ENCODE measurements at places on chromosomes 2 and 18.

DNA sequence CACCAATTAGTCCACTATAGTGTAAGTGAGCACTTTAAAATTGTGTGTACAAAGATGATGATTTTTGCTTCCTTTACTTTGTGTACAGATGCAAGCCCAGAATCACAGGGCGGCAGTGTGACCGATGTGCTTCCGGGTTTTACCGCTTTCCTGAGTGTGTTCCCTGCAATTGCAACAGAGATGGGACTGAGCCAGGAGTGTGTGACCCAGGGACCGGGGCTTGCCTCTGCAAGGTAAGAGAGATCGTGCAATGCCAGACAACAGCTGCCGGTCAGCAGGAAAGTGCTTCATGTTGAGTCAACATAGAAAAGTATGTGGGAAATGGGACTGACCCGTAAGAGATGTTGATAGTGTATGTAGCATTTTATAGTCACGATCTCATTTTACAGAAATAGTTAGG lies 156.8 kb upstream of the TTC39C start:
- DNase-seq = no peak

DNA sequence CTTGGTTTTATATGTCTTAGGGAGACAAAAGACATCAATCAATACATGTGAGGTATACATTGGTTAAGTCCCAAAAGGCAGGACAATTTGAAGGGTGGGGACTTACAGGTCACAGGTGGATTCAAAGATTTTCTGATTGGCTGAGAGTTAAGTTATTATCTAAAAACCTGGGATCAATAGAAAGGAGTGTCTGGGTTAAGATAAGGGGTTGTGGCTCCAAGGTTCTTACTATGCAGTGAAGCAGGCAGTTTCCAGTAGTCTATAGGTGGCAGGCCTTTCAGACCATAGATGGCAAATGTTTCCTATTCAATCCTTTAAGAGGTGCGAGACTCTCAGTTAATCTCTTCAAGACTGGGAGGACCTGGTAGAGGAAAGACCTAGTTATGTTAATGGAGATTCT lies 42.1 kb upstream of the NEB start:
- no peak for DNase-seq

DNA sequence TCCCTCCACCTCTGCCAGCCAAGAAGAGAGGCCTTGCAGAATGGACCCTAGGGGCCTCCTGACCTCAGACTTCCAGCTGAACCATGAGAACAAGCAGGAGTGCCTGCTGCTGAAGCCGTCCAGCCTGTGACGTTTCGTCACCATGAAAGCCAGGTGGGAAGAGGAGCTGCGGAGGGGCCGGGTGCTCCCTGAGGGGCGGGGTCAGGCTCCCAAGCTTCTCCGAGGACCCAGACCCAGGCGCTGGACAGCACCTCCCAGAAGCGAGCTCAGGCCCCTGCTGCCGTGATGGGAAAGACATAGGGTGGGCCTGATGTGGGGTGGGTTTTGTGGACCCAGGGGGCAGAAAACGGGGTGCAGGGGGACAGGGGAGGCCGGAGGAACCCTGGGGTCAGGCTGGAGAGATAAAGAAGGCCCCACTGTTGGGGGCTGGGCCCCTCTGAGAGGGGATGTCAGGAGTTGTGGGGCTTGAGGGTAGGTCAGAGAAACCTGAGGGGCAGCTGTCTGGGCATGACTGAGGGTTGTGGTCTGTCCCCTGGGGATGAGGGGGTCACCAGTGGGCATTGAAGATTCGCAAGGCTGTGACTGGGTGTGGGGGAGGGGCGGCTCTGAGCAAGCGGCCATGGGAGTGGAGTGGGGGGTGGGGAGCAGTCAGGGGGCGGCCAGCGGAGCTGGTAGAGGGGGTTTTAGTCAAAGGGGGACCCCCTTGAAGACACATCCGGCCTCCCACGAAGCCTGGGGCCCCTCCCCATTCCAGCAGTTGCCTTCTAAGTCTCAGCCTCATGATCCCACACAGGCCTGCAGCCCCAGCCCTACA lies 73.4 kb upstream of the ODC1 start:
- DNase-seq = no peak

DNA sequence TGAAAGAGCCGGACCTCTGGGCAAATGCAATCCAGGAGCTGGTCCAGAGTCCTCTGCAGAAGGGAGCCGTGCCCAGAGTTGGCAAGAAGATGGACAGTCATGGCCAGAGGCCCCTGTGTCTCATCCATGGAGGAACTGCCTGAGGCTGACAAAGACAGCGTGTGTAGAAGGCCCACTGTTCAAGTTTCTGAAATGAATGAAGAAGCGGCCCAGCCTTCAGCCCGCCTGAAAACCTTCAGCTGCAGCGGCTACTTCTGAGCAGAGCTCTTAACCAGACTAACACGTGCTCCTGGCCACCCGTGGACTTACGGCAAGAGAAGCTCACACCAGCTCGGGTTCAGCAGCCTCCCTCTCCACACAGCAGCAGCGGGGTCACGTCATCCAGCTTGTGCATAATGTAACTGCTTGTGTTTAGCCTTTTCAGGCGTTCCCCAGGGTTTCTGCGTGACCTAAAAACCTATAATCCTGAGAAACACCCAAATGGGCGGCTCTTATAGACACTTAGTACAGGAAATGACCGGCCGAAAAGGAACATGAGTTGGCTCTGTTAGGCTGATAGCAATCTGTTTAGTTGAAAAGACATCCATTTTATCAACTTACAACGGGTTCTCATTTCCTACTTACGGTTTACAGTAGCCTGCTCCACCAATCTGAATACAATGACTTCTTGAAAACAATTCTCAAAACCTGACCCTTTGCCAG lies at the start of gene FAM124B:
FAM124B (minus strand) TSS at position 467 of the 702 bp plus-strand sequence; CDS start at position 128, 339 bp downstream.
- peak; percentile 16 for DNase-seq

GRCh38 chr2:17901246-17901645 lies 22.8 kb downstream of the KCNS3 start:
- no peak for DNase-seq

- DNase-seq = no peak
Measured at GRCh38 chr2:68612765-68613519, 30.4 kb upstream of the PROKR1 start.

GRCh38 chr2:197237291-197238042 lies 73.1 kb downstream of the ANKRD44 start:
- no peak for DNase-seq

DNA sequence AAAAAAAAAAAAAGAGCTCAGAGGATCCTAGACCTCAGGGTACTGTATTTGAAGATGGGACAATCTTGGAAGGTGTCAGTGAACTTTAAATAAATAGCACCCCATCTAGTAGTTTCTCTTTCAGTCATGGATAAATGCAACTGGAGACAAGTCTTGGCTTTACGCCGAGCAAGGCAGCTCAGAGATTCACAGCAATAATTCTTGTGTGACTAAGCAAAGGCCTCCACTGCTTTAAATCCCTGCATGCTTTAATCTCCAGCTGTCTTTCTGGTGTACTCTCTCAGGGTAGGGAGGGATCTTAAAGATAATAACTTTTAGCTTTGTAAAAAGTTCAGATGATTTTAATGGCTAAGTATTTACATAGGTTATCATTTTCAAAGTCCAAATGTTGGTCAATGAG lies 36.3 kb downstream of the NRXN1 start:
- DNase-seq = no peak

- no peak for DNase-seq
Measured at GRCh38 chr18:63487676-63488075, 10.9 kb downstream of the SERPINB5 start.

- no peak for DNase-seq
Measured at GRCh38 chr2:227890495-227891079, 19.2 kb downstream of the DAW1 start.

DNA sequence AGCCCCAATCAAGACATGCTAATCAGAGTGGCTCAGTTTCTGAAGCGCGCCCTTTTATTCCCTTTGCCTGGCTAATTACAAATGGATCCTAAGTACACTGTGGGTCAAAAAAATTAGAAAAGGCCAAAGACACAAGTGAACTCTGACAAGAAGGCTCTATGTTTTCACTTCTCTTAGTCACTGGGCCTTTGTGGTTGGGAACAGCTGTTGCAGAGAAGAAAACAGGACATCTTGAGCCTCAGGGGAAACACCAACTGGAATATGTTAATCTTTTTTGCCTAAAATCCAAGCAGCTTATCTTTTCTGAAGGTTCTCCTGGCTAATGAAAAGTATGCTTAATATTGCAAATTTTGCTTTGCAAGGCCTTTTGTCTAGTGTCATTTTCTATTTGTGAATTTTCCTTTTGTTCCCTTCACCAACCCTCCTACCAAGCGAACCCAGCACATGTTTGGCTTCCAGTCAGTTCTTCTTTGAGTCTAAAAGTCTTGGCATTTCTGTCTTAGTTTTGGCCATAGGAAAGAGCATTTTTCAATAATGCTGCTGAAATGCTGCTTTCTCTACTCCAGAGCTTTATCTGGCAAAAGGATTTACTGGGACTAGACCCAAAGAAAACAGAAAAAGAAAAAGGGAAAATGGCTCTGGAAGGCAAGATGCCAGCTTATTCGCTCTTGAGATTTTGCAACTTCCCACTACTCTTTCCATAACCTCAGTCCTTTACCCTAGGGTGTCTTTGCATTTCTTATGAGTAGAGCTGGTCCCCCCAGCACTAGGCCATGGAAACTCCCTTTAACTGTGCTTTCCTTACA lies 440.2 kb upstream of the ST6GAL2 start:
- DNase-seq = no peak

GRCh38 chr2:232981356-232981755 lies 31.7 kb downstream of the NGEF start:
- DNase-seq = no peak

- no peak for DNase-seq
Measured at GRCh38 chr2:17765398-17765797, 11.5 kb downstream of the GEN1 start.

- DNase-seq = no peak
Measured at GRCh38 chr2:40281021-40281940, 170.6 kb downstream of the SLC8A1 start.

- DNase-seq = no peak
Measured at GRCh38 chr18:41939326-41939725, 15.7 kb upstream of the PIK3C3 start.

- no peak for DNase-seq
Measured at GRCh38 chr2:121321476-121321875, 36.5 kb upstream of the TFCP2L1 start.

GRCh38 chr18:42068030-42068429 lies 113.0 kb downstream of the PIK3C3 start:
- DNase-seq = no peak

GRCh38 chr2:197838036-197838435 lies 33.6 kb downstream of the PLCL1 start:
- no peak for DNase-seq

GRCh38 chr18:69444221-69444620 lies 43.5 kb downstream of the DOK6 start:
- no peak for DNase-seq

- DNase-seq = no peak
Measured at GRCh38 chr2:20304411-20304810, 46.2 kb downstream of the PUM2 start.

- DNase-seq = peak; percentile 49
Measured at GRCh38 chr2:231925303-231926179, 655 bp downstream of the NPPC start.

GRCh38 chr2:238069877-238070276 lies 9.1 kb downstream of the SCLY start:
- DNase-seq = no peak

GRCh38 chr2:219420687-219421086 lies 2.5 kb downstream of the DES start:
- no peak for DNase-seq

- no peak for DNase-seq
Measured at GRCh38 chr2:240460781-240461431, 25.4 kb downstream of the GPC1 start.

- no peak for DNase-seq
Measured at GRCh38 chr2:84844141-84844540, 36.7 kb downstream of the TRABD2A start.

- no peak for DNase-seq
Measured at GRCh38 chr18:36572135-36572856, 256.5 kb downstream of the TPGS2 start.

DNA sequence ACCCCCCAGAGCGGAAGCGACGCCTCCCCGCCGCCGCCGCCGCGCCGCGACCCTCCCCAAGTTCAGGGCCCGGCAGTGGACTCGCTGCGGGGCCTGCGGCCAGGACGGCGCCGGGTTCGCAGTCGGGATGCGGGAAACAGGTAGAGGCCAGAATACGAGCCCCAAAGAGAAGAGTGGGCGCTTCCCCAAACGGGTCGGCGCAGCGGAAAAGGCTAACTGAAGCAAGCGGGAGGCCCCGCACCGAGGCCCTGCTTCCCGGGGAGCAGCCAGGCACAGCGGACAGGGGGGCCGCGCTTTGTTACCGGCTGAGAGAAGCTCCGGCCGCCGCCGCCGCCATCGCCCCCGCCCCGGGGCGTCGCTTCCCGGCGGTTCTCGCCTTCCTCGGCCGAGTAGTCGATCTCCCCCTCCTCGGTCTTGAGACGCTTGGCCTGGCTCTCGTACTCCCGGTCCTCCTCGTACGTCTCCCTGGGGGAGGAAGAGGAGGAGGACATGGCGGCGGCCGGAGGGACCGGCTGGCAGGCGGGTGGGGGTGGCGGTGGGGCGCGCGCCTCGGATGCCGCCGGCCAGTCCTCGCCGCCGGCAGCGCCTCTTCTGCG lies 494 bp downstream of the HNRNPLL start:
- DNase-seq = peak; percentile 32

- no peak for DNase-seq
Measured at GRCh38 chr2:222671259-222672067, at the start of gene MOGAT1. TSS of gene MOGAT1 (plus strand) at chr2:222671658. CDS start at chr2:222671786, 128 bp downstream.

GRCh38 chr2:206718296-206718695 lies at the start of gene DYTN:
TSS of gene DYTN (minus strand) at chr2:206718396. CDS start at chr2:206718279, 117 bp downstream.
- DNase-seq = no peak

- no peak for DNase-seq
Measured at GRCh38 chr18:10374636-10375293, 79.7 kb upstream of the APCDD1 start.

GRCh38 chr2:27527182-27527581 lies 30.5 kb downstream of the GCKR start:
- DNase-seq = no peak

GRCh38 chr2:234558642-234559041 lies 61.8 kb upstream of the ARL4C start:
- DNase-seq = no peak

DNA sequence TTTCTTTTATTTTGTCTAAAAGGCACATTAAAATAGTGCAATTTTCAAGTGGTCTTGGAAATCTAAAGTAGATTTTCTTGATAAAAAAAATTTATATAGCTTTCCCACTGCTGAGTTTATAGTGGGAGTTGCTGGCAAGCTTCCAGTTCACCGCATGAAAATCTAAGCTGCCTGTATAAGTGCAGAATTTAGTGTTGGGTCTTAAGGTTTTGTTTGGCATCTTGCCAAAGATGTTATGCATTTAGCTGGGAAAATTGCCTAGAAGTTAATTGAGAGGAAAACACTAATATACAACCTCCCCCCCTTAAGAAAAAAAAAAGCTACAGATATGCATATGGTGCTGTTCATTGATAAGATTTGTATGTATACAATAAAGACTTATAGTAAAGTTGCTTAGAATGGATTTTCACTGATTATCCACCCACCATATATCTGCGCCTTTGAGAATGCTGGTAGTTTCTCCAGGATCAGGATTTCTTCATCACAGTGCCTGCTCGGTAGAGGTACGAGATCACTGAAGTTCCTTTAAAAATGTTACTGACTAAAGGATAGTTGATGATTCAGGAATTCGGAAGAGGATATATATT lies 803.2 kb upstream of the POU3F3 start:
- DNase-seq = no peak

GRCh38 chr18:12088096-12088495 lies 5.5 kb upstream of the ANKRD62 start:
- DNase-seq = no peak

GRCh38 chr2:80303909-80304837 lies at the start of gene LRRTM1:
TSS of gene LRRTM1 (minus strand) at chr2:80304752. CDS start at chr2:80303819, 933 bp downstream.
- no peak for DNase-seq

- DNase-seq = no peak
Measured at GRCh38 chr2:33242845-33243244, 233.6 kb upstream of the RASGRP3 start.

GRCh38 chr2:222738809-222739208 lies 67.4 kb downstream of the MOGAT1 start:
- no peak for DNase-seq
